ENCODE measurements at places on chromosomes 11 and 22.

DNA sequence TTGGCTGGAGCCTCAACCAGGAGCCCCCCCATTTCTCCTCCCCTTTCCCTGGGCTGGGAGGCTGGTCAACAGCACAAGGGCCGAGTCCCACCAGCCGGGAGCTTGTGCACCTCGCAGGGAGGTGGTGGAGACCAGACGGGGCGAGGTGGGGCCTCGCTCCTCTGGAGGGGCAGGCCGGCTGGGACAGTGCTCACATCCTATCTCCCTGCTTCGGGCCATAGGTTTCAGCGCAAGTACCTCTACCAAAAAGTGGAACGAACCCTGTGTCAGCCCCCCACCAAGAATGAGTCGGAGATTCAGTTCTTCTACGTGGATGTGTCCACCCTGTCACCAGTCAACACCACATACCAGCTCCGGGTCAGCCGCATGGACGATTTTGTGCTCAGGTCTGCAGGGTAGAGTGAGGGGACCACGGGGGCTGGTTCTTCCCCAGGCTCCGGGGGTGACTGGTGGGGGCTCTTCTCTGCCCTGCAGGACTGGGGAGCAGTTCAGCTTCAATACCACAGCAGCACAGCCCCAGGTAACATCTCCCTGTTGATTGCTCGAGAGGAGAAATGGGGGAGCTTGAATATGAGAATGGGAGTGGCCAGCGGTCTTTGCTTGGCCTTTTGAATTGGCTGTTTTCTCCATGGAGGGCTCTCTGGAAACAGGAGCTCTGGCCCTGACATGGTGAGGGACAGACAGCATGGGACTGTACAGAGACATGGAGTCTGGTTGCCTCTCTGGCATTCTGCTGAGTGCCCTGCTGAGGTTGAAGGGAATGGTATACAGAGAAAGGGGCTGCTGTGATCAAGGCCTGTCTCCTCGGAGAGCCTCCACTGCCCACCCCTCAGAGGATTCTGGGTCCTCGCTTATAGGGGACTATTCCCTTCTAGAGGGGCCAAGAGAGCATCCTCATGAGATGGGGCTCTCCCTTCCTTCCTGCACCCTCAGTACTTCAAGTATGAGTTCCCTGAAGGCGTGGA lies 3.3 kb downstream of the SIDT2 start:
- DNase-seq, result no peak

DNA sequence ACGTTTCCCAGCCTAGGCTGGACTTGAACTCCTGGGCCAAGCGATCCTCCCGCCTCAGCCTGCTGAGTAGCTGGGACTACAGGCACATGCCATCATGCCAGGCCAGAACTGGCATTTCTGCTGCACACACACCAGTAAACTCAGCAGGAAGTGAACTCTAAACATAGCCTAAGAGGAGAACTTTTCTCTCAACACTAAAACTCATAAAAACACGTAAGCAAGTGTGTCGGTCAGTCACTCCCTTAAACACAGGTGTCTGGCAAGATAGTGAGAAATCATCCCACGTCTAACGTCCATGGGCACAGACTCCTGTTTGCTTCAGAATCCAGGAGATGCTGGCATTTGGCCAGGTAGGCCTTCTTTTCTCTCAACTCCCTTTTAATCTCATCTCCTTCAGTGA lies 104.8 kb downstream of the RPL27A start:
- DNase-seq, result no peak

DNA sequence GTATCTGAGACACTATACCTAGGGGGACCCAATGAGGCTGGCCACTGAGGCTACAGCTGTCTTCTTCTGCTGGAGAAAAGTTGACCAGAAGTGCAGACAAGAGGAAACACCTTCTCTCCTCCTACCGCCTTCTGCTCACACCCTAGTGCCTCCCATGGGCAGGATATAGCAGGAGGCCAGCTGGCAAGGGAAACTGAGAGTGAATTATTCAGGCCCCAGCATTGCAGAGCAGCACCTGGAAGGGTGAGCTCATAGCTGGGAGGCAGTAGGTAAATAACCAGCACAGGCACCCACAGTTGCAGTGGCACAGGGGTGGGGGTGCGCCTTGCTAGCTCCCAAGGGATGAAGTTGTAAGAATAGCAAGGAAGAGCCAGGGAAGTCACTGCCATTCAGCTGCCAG lies 267.4 kb upstream of the NCAM1 start:
- DNase-seq, result no peak

DNA sequence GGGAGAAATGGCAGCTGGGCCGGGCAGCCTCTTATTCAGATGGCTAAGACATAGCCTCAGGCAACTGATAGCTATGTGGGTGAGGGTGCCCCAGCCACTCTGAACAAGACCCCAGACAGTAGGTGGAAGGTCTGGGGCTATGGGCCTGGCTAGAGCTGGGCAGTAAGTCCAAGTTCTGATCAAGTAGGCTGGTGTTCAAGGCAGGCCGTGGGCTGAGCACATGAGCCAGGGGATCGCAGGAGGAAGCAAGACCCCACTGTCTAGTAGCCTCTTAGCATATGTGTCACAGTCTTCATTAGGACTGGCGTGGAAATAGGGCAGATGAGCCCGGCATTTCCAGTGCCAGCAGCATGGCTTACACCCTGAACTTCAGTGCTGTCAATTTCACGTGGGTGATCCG lies 192.1 kb downstream of the ADAMTS15 start:
- no peak for DNase-seq

DNA sequence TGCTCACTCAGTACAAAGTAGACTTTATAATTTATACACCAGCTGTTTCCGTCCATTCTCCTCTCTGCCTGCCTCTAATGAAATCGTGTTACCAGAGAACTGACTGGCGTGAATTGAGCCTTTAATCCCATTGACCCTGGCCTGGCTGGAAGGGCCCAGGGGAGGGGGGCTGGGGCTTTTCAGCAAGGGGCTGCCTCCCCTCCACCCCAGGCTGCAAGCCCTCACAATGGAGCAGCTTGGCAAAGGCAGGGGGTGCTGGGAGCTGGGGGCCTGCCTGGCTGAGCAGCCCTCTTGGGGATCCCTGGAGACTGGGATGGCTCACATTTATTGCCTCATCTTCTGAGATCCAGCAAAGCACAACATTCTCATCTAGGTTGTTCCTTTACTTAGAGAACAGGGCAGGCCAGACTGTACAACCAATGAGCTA lies 25.8 kb upstream of the LMO1 start:
- no peak for DNase-seq

DNA sequence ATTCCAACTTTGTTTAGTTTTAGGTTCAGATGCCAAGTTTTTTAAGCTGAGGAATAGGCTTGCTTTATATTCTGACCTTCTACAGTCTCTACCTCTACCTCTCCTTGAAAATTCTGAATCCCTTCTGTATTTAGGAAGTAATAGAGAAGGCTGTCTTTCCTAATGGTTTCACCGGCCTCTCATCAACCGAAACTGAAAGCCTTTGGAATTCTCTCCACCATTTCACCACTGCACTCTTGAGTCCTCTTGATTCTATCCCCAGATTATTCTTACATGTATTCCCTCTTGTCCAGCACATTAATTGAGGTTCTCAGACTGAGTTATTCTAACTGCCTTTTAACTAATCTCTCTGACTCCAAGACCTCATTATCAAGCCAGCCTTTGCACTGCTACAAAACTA lies 67.7 kb upstream of the PICALM start:
- no peak for DNase-seq

GRCh38 chr11:106959800-106960199 lies 58.5 kb downstream of the GUCY1A2 start:
- DNase-seq, result no peak

DNA sequence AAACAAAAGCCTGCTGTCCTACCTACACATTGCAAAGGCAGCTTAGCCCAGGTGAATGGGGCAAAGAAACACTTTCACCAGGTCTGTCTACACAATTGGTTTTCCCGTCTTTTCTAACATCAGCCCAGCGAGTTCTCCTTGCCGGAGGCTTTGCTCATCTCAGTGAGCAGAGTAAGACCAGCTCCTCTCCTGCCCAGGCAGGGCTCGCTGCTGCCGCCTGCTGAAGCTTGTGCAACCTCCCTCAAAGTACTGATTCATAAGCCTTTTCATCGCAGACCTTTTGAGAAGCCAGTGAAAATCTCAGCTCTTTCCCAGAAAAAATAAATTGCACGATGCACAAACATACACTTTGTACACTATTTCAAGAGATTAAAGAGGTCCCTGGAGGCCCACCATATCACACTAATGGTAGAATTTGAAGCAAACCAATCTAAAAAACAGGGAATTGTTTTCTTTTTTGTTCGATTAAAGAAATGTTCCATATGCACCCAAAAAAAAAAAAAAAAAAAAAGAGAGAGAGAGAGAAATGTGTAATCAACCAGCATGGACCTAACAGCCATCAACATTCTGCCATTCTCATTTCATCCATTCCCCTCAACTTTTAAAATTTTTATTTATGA lies 328.1 kb upstream of the MPPED2 start:
- DNase-seq, result peak; percentile 8

DNA sequence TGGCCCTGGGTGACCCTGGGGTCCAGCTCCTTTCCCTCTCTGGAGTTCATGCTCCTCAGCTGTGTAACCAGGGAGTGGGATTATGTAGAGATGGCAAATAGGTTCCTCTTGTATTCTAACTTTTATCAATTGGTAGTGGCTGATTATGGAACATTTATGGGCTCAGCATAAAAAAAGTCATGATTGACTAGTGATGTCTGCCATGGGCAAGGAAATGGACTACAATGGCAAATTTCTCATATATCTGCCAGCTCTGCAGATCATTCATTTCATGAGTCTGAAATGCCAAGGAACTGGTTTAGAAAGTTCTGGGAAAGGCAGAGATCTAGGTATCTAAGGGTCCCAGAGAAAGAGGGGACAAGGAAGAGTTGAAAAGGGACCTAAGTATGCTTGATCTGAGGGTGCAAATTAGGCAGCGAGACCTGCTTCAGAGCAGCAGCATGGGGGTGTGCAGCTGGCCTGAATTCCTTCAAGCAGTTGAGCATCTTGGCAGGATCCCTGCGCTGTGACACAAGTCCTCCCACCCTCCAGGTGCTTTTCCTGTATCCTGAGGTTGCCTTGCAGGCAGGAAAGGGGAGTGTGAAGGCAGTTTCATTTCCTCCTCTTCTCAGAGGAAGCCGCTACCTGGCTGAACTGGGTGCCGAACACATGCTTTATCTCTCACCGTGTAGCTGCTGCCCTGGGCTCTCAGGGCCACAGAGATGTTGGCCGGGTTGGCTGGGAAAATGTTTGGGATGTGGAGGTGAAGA lies 10.4 kb downstream of the SLC15A3 start:
- no peak for DNase-seq

GRCh38 chr22:22865311-22866072 lies 22.1 kb upstream of the IGLL5 start:
- DNase-seq, result no peak

DNA sequence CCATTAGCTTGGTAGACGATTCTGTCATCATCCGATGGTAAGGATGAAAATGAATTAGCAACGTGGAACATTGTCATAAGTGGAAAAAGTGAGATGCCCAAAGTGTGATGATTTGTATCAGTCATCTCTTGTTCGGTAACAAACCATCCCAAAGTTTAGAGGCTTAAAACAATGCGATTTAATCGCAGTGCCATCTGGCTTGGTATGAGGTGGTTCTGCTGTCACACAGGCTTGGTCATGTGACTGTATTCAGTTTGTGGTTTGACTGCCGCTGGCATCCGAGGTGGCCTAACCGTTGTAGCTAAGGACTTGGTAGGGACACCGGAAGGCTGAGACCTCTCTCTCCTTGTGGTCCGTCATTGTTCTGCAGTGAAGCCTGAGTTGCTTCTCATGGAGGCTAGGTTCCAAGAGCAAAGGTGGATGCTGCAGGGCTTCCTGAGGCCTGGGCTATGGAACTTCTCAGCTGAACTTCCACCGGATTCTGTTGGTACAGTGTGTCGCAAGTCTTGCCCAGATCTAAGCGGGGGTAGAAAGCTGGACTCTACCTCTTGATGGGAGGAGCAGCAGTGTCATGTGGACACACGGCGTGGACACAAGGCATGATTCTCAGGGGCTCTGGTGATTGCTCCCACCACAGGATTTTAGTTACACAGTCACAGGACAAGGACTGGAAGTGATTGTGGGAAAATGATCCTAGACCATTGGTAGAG lies 36.3 kb downstream of the BCR start:
- no peak for DNase-seq

DNA sequence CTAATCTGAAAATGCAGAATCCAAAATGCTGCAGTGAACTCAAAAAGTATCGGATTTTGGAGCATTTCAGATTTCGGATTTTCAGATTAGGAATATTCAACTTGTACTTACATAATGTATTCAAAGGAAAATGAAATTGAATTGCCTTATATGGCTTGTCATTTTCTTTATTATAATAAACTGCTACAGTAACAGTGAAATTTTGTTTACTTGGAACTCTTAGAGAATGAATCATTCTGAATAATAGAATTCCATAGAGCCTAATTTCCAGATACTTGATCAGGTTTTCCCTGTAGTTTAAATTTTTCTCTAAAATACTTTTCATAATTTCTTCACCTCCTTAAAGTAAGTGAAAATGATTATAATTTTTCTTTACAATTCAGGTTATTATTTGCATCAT lies 17.3 kb downstream of the TTC17 start:
- no peak for DNase-seq

GRCh38 chr11:5449023-5449422 lies at the start of gene OR51I2:
Gene OR51I2 (plus strand): TSS chr11:5449323. CDS start chr11:5453489, 4,166 bp downstream.
- DNase-seq, result no peak

DNA sequence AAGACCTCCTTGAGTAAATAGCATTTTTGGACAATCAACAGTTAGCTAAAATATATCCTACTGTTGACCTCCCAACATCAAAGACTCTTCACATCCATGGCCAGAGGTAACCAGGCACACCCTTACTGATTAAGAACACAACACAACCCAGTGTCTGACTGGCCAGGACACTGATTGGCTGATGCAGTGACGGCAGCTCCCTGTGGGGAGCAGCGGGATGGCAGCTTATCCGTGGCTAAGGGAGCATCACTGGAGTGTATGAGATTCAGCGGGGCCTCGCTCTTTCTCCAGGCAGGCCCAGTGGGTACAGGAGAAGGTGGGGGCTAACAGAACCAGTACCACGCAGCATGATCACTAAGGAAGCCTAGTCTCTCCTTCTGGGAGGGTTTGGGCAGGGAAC lies 10.3 kb upstream of the IL2RB start:
- DNase-seq, result no peak

DNA sequence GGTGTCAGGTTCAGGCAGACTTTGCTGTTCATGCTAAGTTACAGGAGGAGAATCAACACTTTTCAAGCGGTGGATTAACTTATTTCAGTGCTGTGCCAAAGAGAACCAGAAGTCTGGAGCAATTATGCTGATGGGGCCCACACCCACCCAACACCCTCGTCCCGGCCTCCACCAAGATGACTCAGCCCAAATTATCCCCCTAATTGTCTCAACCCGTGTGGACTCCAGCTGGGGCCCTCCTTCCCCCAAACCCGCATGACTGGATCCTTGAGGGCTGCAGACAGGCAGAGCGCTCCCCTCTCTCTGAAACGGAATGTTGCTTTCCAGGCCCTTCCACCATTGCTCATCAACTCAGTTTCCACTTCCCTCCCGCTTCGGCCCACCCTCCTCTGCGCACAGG lies 34.6 kb upstream of the MN1 start:
- DNase-seq, result no peak
